ENCODE measurements at places on chromosomes 5 and 9.

DNA sequence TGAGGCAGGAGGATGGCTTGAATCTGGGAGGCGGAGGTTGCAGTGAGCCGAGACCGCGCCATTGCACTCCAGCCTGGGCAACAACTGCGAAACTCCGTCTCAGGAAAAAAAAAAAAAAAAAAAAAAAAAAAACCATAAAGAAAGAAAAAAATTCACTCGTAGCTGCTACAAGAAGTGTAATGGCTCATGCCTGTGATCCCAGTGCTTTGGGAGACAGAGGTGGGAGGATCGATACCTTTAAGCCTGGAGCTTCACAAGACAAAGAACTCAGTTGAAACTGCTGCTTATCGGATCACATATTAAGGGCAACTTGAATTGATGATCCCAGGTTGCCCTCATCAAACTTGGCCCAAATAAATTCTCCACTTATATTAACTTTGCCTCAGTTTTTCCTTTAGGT is 1.0 kb upstream of the ZCCHC7 start:
- no peak for DNase-seq

DNA sequence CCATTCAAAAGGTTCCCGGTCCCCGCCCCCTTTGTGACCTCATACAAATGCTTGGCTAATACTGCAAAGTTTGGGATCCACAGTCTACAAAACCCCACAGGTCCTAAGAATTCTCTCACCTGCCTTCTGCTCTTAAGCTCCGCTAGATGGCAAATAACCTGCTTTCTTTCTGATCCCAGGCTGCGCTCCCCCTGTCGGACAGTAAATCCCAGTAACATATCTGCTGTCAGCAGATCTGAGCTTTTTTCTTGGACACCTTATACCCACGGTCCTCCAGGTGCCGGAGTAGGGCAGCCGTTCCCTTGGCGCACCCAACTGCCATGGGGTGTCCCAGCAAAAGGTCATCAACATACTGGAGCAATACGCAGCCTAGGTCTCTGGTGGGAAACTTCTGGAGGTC is 39.0 kb upstream of the PPP1R26 start:
- DNase-seq, result no peak

DNA sequence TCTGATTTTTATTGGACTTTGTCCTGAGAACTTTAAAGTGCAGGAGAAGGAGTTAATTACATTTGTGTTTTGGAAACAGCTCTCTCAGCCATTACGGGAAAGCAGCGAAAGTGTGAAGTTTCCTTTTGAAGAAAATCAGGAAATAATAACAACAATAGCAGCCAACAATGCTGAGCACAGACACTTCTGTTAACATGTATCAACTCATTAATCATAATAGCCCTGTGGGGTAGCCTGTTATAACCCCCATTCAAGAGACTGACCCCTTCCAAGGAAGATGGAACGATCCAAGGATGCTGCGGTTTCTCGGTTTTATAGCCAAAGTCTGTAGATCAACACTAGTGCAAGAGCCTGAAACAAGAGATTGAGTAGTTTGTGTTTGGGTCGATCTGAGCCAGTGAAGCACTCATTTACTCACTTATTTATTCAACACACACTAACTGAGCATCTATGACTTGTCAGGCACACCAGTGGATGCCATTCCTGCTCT is 195.5 kb downstream of the DRD1 start:
- DNase-seq, result no peak

GRCh38 chr5:67581203-67581602 is 384.6 kb upstream of the CD180 start:
- no peak for DNase-seq

GRCh38 chr9:117080765-117081390 is 334.0 kb downstream of the ASTN2 start:
- no peak for DNase-seq

- no peak for DNase-seq
Measured at GRCh38 chr5:25544652-25545249, 900.0 kb upstream of the CDH10 start.

- no peak for DNase-seq
Measured at GRCh38 chr5:176535664-176536131, 1.5 kb downstream of the RNF44 start.

- DNase-seq, result peak; percentile 34
Measured at GRCh38 chr5:149062371-149063016, 368 bp downstream of the SH3TC2 start.

DNA sequence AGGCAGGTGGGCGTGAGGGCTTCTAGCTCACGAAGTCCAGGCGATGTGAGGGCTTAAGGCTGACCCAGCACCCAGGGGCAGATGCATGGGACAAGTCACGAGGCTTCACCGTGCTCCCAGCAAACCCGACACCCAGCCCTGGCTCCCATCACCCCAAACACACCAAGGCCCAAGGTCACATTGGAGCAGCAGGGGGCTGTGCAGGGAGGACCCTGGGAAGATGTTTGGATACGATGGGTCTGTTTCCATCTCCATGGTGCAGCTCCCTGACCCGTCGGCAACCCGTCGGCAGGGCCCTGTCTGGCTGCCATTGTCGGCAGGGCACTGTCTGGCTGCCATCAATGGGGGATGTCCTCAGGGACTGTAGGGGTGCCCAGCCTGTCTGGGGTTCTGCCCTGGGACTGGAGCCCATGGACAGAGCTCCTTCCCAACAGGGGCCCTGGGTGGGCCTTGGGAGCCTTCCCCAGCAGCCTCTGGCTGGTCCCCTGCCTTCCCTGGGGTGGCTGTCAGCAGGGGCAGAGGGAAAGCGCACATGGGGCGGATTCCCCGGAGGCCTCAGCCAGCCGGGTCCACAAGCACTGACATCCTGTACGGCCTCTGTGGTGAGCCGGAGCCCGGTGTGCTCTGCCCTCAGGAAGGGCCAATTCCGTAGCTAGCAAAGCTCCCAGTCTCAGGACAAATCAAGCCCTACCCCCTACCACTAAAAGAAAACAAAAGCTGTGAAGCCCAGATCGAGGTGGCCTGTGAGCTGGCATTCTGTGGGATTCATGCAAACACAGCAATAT is 47.1 kb downstream of the NACC2 start:
- no peak for DNase-seq

- DNase-seq, result no peak
Measured at GRCh38 chr9:132075853-132076252, 3.8 kb downstream of the MED27 start.

DNA sequence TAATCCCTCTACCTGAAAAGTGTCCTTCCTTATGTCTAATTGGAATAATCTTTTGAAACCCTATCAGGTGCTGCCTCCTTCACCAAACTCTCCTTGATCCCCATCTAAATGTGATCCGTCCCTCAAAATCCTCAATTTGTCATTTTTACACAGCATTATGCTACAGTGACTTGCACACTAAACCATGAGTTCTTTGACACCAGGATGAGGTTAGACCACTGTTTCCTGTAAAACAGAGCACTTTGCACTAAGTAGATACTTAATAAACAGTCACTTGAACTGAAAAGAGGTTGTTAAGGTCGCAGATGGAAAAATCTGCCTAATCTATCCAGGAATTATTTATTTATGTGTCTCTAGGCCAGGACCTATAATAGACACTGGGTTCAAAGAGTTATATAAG is 44.2 kb upstream of the TLX3 start:
- DNase-seq, result no peak

GRCh38 chr9:116193636-116194035 is 40.0 kb downstream of the PAPPA start:
- DNase-seq, result no peak

DNA sequence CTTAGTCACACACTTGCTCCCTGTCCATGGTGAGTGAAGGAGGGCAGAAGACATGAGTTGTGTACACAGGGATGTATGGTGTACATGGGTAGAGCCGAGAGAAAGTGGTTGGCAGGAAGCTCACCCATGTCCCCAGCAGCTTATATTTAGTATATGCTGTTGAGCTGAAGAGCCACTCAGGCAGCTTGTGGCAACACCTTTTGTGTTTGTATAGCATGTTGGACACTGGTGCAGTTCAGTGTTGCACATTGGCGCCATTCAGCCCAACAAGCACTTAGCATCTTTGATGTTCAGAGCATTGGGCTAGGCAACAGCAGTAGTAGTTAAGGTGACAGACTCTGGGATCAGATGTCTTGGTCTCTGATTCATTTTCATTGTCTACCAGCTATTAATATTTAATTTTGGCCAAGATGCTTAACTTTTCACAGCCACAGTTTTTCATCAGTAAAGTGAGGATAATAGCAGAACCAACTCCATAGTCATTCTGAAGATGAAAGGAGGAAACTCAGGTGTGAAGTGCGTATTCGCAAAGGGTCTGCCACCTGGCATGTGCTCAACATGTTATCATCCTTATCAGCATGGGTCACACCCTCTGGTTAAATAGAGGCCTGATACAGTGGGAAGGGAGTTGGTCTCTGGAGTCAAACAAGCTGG is 184.8 kb downstream of the NR3C1 start:
- DNase-seq, result no peak

DNA sequence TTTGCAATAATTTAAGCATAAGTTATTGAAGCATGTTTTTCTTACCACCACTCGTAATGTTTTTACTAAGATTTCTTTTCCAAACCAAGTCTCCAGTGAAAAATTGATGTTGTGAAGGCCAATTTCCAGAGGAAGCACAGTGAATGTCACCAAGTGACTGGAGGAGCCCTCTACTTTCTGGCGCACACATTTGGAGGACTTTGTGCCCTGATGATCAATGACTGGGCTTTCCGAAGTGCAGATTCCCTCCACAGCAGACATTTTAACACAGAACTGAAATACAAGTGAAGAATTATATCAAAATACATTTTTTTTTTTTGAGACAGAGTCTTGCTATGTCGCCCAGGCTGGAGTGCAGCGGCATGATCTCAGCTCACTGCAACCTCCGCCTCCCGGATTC is 52.6 kb downstream of the C5 start:
- no peak for DNase-seq

- DNase-seq, result peak; percentile 55
Measured at GRCh38 chr9:2857564-2858198, 13.8 kb upstream of the PUM3 start.

- no peak for DNase-seq
Measured at GRCh38 chr5:126403876-126404275, 19.3 kb upstream of the GRAMD2B start.

- no peak for DNase-seq
Measured at GRCh38 chr5:137395011-137395755, 103.9 kb downstream of the SPOCK1 start.

DNA sequence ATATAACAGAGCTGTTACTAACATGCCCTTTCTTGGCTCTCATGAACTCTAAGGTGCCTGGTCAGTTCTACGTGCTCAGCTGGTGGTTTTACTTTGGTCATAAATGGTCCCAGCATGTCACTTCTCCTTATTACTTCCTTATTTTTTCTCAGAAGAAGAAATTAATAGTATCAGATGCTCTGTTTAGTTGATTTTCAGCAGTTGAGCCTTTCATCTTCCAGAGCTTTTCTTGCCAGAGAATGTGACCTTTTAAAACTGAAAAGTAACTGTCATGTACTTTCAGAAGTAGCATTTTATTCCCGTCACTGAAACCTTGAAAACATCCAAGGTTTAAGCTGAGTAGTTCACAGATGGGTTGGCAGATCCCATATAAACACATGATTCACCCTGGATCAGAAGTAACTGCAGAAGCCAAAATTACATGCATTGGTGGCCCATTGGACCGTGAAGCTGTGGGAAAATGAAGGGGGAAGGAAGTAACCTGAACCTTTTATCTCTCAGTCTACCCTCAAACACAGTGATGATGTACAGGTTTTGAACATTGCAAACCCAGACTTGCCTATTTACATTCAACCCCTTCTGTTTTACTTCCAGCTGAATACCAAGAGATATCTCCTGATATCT is 50.5 kb downstream of the HACD4 start:
- DNase-seq, result no peak

DNA sequence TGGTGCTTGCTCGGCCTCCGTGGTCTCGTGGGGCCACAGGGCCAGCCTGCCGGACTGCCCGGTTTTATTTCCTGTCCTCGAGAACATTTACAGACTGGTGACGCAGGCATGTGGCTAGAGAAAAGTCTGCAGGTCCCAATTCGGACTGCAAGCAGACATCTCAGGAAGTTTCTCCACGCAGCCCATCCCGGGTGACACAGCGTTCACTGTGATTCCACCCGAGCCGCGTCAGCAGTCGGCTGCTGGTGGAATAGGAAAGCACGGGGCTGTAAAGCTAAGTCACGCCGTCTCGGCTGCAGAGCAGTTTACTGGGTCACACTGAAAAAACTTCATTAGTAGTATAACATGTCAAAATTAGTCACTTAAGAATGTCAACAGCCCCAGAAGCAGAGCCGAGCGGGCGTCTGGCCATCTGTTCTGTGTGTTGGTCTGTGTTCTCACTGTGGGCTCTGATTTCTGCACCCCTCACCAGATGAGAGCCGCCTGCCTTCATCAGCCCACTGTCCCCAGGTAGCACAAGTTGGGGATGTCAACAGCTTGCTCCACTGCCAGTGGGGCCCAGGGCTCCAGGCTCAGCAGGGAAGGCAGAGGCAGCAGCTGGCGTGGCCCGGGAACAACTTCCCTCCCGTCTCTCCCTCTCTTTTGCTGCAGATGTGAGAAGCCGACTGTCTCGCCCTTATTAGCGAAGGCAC is 363.7 kb downstream of the IRX2 start:
- DNase-seq, result no peak

GRCh38 chr9:96343515-96344360 is 39.8 kb downstream of the SLC35D2 start:
- no peak for DNase-seq

GRCh38 chr5:92627186-92627585 is 953.8 kb downstream of the NR2F1-AS1 start:
- DNase-seq, result no peak

- no peak for DNase-seq
Measured at GRCh38 chr5:31054453-31054852, 139.0 kb upstream of the CDH6 start.

GRCh38 chr9:35526087-35526801 is 36.3 kb downstream of the RUSC2 start:
- no peak for DNase-seq

Data from upper lobe of left lung (tissue), 6 donors.